ENCODE measurements at places on chromosomes 1 and 21.
A peak's percentile ranks its signal among the peaks of the same experiment; 100 is the strongest.

GRCh38 chr1:191687721-191688120, 470.5 kb upstream of the RGS18 start:
- no peak for DNase-seq

DNA sequence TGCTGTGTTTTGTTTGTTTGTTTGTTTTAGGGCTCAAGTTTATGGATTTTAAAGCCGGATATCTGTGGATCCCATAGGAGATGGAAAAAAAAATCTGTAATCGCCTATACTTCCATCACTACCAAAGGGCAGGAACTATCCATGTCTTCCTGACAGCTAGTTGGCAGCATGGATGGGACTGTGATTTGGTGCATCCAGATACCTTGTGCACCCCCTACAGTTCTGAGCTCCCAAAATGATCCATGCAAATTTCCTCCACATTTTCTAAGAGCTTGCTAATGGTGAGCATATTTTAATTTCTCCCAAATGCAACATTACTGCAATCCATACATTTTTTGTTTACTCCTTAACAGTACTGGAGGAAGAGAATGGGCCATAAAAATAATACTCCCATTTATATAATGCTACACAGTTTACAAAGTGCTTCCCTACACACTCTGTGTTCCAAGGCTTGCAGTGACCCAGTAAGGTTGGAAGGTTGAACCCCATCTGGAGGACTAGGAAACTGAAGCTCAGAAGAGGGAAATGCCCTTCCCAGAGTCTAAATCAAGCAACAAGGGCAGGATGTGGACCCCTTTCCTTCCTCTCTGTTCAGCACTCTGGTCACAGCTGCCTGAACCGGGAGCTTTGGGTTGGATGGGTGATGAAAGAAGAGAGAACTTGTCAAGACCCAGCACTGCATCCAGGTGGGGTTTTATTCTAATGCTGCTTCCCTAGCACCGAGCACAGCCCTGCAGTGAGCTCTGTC, 48.0 kb downstream of the CAPN8 start:
- no peak for DNase-seq

- DNase-seq = no peak
Observed at GRCh38 chr1:248847956-248848561, 10.0 kb downstream of the ZNF672 start.

DNA sequence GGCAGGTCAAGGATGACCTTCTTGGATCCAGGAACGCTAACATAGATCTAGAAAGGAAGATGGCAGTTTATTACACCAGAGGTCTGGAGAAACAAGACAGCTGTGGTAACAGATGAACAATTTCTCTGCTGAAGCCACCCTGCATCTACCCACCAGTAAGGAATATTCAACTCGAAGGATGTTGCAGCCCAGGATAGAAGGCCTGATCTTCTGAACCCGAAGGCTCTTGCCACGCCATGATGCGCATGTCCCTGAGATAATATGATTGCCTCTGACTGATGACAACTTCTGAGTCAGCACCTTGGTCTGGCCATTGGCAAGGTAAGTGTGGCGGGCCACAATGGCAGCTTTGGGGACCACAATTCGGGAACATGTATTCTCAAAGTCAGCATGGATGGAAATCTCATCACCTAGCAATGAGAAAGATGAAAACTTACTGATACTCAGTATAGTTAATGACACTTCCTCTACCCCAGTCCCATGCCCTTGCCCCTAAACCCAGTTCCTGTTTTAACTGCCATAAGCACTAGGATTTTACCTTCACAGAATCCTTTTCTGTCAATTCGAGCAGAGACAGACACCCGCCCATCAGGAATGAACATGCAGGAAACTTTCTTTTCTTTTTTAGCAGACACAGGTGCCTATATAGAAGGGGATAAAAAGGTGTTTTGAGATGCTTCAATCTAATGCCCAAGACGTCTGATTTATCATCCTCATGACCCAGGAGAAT, 1.8 kb downstream of the TXNIP start:
- no peak for DNase-seq

- no peak for DNase-seq
Observed at GRCh38 chr21:40556442-40556968, 290.5 kb downstream of the DSCAM start.

DNA sequence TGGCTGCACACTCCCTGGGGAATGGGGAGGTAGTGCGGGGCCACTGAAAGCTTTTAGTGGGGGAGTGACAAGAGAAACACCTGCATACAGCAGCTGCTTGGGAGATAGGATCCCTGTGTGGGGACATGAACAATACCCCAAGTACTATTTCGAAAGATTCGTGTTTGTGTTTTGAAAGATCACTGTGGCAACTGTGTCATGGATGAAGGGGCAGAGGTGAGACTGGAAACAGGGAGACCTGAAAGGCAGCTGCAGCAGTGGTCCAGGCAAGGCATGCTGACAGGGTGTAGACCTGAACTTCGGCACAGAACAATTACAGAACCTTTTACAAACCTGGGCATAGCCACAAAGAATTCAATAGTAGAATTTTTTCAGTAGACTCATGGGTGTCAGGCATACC, 32.9 kb downstream of the TENT5C start:
- DNase-seq = no peak

- peak; percentile 15 for DNase-seq
Observed at GRCh38 chr1:176843352-176844297, 320.9 kb downstream of the ASTN1 start.

GRCh38 chr1:117632269-117633067, 26.6 kb downstream of the TENT5C start:
- DNase-seq = no peak

GRCh38 chr1:157966031-157966537, 27.4 kb upstream of the KIRREL1 start:
- peak; percentile 80 for DNase-seq

- peak; percentile 21 for DNase-seq
Observed at GRCh38 chr1:173864179-173864867, 3.5 kb downstream of the GAS5 start.

DNA sequence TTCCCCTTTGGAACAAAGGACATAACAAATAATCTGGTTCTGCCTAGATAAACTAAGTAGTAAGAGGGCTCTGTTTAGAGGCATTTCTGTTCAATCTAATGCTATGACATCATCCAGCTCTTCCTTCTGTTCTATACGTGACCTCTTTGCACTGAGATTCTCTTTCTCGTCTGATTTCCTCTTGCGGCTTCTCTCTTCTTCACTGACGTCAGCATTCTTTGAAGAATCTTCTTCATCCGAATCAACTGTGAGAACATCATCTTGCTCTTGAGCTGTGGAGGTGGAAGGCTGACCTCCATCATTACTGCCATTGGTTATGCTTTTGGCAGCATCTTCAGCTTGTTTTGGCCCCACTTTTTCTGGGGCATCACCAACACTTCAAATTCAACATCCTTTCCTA, 130.4 kb downstream of the HS2ST1 start:
- DNase-seq = no peak

GRCh38 chr1:66426239-66426853, 107.6 kb upstream of the SGIP1 start:
- DNase-seq = no peak

All from EL (cell line).